GM03348 (cell line): ENCODE measurements at places on chromosomes 5 and 9.

DNA sequence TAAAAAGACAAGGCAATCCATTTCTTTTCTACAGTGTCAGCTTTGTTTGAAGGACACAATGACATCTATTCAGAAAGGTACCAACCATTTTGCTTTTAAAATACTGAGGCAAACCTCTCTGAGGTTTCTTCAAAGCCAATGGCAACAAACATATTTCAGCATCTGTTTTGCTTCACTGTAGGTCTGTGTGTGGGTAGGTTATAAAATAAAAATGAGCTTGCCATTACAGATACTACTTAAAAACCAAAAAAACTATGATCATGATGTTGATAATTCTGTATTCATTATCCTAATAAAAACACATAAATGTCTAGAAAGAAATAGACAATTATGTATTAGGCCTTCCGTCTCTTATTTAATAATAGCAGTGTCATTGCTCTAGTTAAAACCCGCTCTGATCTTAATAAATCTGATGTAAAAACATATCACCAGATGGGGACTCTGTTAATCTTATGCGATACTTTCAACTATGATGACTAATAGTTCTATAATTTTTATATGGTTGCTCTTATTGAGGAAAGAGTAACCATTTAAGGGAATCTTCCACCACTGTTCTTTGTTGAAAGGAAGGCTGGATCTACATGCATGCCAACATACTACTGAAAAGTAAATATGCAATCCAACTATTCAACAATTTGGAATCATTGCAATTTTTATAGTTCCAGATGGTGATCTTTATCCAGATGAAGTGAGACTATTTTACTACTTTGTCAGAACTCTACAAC, 647.2 kb downstream of the PDE4D start:
- DNase-seq: peak; percentile 3

- DNase-seq: peak; percentile 93
Measured at GRCh38 chr5:2038321-2039179, 155.8 kb upstream of the IRX4 start.

- DNase-seq: no peak
Measured at GRCh38 chr5:133309166-133309795, 257.5 kb downstream of the HSPA4 start.

DNA sequence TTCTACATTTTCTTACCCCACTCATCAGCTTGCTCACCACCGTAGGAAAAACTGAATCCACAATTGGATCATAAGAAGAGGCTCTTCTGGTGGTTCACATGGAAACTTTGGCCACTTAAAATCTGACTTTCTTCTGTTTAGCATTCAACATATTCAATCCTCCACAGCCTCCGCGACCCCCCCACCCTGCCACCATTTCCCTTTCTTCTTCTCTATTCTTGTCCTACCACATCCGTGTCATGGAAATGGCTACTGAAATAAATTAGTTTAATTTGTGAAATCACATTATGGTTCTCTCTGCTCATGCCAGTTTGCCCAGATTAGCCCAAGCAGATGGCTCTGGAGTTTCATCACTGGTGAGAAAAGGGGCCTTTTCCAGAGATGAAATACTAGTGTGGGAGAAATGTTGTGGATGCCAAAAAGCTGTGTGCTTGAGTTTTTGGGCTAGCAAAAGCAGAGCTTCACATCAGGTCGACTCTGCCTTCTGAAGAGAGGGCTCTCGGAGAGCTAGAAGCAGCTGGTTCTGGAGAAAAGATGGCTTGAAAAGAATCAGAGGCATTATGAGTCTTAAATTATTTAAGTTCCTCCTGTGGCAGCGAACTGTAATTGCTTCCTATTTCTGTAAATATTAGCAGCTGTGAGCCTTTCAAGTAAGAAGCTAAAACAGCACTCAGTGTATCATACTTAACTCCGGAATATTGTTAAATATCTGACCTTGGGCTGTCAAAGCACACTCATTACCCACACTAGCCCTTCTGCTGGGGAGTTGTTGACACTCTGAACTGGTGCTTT, 107.1 kb downstream of the MAT2B start:
- DNase-seq: peak; percentile 4

- no peak for DNase-seq
Measured at GRCh38 chr5:109163336-109163735, 246.4 kb downstream of the PJA2 start.

DNA sequence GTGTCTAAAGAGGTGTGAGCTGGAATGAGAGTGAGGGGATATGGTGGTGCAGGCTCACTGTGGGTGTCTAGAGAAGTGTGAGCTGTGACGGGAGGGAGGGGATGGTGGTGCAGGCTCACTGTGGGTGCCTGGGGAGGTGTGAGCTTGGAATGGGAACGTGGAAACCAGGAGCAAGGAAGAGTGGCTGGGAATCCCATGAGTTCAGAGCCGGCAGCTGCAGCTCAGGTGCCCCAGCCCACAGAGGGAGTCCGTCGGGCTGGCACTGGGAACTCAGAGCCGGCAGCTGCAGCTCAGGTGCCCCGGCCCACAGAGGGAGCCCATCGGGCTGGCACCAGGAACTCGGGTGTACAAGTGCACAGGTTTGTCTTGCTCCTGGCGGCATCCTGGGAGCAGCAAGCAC, 45.6 kb downstream of the IRX2 start:
- DNase-seq: no peak

GRCh38 chr9:88923092-88923491, 68.2 kb upstream of the S1PR3 start:
- no peak for DNase-seq

DNA sequence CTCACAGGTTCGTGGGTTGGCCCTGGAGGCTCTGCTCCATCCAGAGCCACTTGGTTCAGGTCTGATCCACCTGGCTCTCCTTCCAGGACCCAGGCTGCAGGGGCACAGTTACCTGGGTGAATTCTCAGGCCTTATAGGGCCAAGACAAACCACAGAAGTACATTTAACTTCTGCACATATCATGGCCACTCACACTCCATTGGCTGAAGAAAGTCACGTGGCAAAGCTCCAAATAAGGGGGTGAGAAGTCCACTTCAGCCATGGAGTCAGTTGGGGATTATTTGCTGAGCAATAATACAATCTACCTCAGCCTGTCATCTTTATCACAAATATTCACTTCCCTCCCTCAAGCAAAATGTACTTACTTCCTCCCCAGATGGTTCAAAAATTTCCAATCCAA, 83.6 kb downstream of the MACROH2A1 start:
- DNase-seq: no peak

DNA sequence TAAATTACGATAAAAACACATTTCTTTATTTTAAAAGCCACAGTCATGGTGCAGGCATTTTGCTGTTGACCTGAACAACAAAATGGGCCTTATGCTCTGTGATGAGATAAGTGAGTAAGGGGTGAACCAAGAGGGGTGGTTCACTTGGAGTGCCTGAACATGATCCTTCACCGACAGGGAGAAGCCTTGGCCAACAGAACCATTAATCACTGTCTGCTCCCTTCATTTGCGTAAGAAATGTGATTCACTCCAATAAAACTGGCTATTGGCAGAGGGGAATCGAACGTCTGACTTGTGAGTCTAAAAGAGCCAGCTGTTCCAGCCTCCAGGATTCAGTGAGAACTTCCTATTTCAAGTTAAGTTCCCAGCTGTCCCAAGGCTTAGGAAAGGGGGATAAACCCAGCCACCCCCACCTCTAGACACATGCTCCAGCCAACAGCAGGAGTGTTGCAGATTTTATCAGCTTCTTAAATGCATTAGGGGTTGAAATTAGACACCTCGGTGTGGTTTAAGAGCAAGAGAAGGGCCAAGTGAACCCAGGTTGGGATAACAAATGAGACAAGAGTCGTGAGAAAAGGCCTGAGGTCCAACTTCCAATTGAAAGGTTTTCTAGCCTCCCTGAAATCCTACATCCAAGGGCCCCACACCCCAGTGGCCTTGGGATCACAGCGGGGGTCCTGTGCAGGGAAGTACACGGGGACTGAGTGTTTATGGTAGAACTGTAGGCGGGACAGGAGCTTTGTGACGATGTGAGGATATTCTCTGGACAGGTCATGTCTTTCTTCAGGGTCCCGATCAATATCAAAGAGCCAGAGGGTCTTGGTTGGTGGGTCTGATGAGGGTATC, 131.4 kb upstream of the LHFPL2 start:
- DNase-seq: peak; percentile 52

DNA sequence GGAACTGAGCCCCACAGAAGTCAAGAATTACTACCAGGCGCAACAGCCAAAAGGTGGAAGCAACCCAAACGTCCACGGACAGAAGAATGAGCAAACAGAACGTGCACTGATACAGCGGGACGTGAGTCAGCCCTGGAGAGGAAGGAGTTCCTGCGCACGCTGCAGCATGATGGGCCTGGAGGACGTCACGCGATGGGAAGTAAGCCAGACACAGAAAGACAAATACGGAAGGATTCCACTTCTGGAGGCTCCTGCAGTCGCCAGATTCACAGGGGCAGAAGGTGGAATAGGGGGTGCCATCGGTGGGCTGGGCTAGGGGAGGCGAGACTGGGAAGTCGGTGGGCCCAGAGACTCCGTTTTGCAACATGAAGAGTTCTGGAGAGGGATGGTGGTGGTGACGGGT, 80.3 kb upstream of the PHYKPL start:
- DNase-seq: no peak

GRCh38 chr9:26949637-26950069, 2.6 kb upstream of the PLAA start:
- DNase-seq: no peak

DNA sequence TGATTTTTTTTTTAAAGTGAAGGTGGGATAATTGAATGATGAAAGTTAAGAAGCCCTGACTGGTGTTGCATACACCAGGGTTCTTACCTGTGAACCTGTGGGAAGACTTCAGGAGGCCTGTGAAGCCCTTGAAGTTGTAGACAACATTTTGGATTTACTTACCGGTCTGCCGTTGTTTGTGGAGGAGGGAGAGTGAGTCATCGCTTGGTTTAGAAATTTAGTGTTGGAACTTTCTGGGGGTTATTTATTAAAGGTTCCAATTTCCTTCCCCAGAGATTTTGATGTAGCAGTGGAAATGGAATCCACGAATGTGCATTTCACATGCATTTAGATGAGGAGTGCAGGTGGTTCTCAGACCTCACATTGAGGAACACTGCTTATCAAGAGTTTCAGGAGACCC, 49.6 kb downstream of the ARHGAP26 start:
- peak; percentile 32 for DNase-seq

GRCh38 chr9:135864447-135865049, 42.8 kb downstream of the CAMSAP1 start:
- peak; percentile 80 for DNase-seq

- DNase-seq: no peak
Measured at GRCh38 chr5:139212486-139212885, 14.3 kb upstream of the SIL1 start.

DNA sequence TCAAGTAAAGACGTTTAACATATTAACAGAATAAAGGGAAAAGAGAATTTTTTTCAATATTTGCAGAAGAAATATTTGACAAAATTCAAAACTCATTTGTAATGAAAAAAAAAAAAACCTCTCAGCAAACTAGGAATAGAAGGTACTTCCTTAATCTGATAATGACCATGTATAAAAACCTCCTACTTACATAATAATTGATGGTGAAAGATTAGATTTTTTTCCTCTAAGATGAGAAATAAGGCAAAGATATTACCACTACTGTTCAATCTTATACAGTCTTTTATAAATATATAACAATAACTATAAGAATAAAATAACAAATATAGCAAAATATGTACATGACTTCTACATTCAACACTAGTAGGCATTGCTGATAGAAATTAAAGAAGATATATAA, 424.6 kb upstream of the KLF4 start:
- DNase-seq: no peak

- peak; percentile 93 for DNase-seq
Measured at GRCh38 chr9:134551644-134552348, 89.8 kb upstream of the COL5A1 start.

DNA sequence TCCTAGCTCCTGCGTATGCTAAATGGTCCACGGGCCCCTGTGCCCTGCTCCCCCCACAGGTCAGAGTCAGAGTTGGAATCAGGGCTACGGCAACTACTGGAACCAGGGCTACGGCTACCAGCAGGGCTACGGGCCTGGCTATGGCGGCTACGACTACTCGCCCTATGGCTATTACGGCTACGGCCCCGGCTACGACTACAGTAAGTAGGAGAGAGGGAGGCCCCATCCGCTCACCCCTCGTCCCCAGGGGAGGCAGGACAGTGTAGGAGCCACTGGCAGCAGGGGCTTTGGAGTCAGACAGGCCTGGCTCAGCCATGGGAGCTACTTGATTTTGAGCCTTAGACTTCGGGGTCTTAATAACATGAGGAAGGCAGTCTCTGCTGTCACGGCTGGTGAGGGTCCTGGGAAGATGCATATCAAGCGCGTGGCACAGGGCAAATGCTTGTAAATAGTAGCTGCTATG, 5.8 kb downstream of the HNRNPAB start:
- no peak for DNase-seq

DNA sequence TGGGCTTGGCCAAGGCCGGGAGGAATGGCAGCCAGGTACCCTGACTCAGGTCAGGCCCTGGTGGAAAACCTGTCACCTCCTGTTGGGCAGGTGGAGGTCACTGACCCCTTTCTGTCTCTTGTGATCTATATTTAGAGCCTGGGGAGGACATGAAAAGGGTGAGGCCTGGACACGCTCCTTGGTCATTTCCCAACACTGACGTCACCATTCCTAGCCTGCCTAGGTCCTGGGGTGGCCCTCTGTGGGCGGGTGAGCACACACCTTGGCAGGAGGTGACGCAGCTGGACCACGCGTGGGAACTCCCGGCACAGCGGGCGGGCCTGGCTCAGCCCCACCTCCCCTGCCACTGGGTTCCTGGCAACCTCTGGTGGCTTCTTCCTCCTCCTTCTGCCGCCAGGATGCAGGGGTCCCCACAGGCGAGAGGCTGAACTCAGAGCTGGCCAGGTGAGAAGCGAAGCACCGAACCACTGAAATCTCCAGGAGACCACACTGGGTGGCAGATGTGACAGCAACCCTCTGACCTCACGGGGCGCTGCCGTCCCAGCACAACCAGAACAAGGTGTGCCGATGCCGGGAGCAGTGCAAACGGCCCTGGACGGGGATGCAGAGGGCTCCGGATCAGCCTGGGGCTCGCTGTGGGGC, 6.4 kb upstream of the RALGDS start:
- DNase-seq: no peak

- no peak for DNase-seq
Measured at GRCh38 chr9:7266911-7267595, 509.3 kb downstream of the KDM4C start.

- no peak for DNase-seq
Measured at GRCh38 chr9:111630182-111630963, 761 bp upstream of the DNAJC25 start.

- DNase-seq: peak; percentile 94
Measured at GRCh38 chr5:172133359-172134029, 54.5 kb downstream of the STK10 start.

DNA sequence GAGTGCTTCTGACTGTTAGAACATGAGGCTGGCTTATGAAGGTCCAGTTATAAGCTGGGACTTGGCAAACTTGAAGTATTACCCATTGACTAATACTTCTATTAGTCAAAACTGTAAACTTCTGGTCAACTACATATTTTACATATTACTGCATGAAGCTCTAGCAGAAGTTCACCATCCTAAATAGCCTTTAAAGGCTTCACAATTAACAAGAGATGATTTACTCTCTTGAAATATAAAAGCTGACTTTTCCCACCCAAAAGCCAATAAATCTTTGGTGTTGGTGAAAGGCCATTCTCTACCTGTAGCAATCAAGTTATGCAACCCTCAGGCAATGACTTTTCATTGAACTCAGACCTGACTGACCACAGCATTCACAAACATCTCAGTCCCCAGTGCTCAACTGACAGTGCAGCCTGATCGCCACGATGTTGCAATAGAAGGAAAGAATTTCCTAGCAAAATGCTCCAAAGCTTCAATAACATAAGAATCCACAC, 345.6 kb downstream of the EBF1 start:
- DNase-seq: peak; percentile 66
